ENCODE measurements at places on chromosomes 1 and 21.

- DNase-seq = no peak
Measured at GRCh38 chr21:31750843-31751242, 18.9 kb upstream of the SCAF4 start.

DNA sequence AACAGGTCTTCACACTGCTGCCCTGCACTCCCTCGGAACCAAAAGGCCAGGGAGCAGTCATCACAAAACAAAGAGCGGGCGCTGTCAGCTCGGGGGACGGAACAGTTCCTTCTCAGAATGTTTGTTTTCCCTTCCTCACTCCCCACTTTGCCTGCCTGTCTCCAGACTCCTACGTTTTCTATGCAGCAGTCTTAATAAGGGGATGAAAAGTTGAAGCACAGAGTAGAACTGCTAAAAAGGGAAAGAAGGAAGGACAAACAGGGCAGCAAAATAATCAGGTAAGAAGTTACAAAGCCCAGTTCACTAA is 738 bp upstream of the GPR161 start:
- DNase-seq = no peak

DNA sequence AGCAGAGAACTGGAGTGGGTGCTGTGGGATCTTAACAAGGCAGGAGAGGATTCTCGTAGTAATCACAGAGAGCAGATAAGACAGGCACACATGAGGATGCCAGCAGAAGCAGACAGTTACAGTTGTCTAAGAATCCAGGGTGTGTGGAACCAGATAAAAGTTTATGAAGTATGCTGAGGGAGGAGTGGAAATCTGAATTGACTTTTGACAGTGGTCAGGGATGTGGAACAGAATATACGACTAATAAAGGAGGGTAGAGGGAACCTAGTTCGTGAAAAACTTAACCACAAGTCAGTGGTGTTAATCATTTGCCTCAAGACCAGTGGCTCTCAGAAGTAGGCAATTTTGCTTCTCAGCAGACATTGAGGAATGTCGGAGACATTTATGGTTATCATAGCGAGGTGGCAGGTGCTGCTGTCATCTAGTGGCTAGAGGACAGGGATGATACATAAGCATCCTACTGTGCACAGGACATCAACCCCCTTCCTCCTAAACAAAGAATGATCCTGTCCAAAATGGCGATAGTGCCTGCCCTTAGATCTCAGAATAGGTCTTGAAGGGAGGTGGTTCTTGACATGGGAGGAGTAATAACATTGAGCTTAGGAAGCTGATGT is 3.0 kb downstream of the LRRC8D start:
- DNase-seq = no peak

GRCh38 chr1:170134521-170134920 is 11.2 kb upstream of the NTMT2 start:
- no peak for DNase-seq
